ENCODE measurements at places on chromosomes 5 and 9.

GRCh38 chr5:15256485-15256884 is 243.5 kb upstream of the FBXL7 start:
- no peak for DNase-seq

- no peak for DNase-seq
Observed at GRCh38 chr5:89729623-89730301, 679.8 kb downstream of the CETN3 start.

GRCh38 chr5:127409246-127409917 is 108.1 kb upstream of the PRRC1 start:
- DNase-seq, result no peak

DNA sequence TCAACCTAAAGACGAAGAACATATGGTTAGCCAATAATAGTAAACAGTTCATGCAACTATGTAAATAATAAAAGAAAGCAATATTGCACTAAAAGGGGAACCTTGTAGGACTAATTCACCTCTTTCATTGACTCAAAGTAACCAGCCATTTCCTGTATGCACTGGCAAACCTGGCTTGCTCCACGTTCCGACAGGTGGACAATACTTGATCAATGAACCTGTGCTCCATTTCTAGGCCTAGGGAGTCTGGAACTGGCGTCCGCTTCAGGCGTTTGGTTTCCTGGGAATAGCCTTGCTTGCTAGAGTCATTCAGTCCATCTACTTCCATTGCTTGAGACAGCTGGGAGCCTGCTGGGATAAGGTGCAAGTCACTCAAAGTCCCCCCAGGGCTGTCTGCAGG is 41.6 kb downstream of the PTAR1 start:
- DNase-seq, result no peak

GRCh38 chr9:110687497-110687896 is 18.9 kb downstream of the MUSK start:
- no peak for DNase-seq

DNA sequence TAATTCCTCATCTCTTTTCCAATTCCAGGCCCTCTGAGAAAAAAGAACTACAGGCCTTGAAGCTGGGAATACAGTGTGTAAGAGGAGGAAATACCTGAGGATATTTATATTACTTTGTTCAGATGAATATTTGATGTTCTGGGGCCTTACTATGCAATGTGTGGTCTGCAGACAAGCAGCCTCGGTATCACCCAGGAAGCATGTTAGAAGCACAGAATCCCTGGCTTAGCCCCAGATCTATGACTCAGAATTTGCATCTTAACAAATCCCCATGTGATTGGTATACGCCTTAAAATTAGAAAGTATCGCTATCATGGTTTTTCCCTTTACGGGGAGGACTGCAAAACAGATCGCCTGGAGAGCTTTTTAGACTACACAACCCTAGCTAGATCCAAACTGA is 121.0 kb downstream of the JAKMIP2 start:
- no peak for DNase-seq

- no peak for DNase-seq
Observed at GRCh38 chr9:126794441-126794840, 10.4 kb upstream of the ZBTB43 start.

DNA sequence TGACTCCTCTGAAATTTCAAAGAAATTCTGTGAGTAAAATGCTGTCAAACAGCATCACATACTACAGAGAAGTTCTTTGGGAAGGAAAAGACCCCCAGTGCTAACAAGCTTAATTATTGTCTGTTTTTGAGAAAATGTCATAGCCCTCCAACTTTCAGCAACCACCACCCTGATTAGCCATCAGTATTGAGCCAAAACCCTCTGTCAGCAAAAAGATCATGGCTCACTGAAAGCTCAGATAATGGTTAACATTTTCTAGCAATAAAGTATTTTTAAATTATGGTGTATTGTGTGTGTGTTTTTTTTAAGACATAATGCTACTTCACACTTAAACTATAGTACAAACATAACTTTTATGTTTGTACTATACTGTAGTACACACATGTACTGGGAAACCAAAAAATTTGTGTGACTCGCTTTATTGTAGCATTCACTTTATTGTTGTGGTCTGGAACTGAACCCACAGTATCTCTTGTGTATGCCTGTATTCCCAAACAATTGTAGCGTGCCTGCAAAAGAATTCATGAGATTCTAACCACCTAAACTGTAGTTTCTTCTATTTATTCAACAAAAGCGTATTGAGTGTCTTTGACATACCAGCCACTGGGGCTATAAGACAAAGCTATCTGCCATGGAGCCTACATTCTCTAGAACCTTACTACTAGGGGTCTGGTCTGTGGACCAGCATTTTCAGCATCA is 31.6 kb downstream of the TLE4 start:
- no peak for DNase-seq

GRCh38 chr5:31347552-31347905 is 154.0 kb downstream of the CDH6 start:
- no peak for DNase-seq

GRCh38 chr5:56290378-56291078 is 57.4 kb upstream of the ANKRD55 start:
- no peak for DNase-seq

- DNase-seq, result no peak
Observed at GRCh38 chr9:15505921-15506320, 4.8 kb downstream of the PSIP1 start.

DNA sequence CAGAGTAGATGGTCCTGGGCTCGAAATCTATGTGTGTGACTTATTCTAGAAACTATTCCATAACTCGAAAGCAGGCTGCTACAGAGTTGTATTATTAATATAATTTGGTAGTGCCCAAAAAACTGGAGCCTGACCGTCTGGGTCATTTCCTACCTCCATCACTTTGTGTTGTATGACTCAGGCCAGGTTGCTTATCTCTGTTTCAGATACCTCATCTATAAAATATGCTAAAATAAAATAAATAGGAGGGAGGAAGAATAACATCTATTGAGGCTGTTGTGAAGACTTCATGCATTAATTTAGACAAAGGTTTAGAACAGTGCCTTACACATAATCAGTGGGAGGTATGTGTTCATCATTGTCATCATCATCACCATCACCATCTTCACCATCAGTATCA is 57.7 kb downstream of the PDE4D start:
- no peak for DNase-seq

DNA sequence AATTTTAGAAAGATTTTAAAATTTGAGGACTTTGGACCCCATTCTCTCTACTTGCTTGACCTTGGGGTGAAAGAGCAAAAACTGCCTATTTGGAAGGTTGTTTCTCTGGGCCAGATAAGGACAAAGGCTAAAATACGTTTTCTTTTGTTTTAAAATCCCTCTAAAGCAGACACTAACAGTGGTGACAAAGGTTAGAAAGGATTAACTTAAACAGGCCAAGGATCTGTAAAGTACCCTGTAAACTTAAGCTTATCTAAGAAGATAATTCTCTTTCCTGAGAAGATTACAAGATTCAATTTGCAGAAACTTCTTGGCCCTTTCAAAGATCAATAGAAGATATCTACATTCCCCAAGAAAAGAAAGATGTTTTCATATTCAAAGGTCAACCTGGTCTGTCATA is 12.1 kb downstream of the TRPM6 start:
- DNase-seq, result no peak

DNA sequence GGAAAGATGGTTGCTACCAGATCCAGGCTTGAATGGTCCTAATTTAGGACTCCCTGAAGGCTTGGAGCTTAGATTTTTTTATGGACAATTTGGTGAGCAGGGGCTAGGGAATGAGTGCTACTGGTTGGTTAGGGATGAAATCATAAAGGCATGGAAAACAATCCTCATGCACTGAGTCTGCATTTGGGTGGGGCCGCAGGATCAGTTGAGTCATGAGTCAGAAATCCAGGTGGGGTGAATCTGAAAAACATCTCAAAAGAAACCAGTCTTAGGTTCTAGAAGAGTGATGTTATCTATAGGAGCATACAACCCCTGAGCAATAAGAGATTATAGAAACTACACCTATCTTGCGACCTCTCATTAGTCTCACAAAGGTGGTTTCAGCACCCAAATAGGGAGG is 300.0 kb downstream of the KIF4B start:
- DNase-seq, result no peak

DNA sequence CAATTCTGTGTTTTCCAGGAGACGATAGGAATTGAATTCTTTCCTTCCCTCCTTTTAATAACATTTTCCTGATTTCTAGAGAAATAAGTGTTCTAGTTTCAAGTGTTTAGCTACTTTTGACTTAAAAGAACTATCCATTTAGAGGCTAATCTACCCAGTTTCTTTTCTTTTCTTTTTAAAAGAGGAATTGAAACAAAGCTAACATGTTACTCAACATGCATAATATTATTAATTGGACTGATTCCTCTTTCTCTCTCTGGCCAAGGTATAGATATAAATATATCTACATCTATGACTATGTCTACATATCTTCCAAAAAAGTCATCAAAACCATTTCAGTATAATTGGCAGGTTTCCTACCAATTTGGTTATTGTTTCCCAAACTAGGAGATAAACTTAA is 309.8 kb downstream of the TRPM3 start:
- no peak for DNase-seq

DNA sequence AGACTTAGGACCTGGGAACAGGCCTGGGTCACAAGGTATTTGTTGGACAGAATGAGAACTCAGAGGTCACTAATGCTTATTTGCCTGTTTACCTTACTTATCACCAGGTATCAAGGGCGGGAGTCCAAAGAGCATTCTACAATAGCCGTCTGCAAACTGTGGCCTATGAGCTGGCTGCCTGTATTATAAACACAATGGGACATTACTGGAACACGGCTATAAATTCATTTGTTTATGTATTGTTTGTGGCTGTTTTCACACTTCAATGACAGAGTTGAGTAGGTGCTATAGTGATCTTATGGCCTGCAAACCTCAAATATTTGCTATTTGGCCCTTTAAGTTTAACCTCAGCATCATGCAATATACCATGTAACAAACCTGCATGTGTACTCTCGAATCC is 76.6 kb upstream of the ASTN2 start:
- DNase-seq, result no peak

DNA sequence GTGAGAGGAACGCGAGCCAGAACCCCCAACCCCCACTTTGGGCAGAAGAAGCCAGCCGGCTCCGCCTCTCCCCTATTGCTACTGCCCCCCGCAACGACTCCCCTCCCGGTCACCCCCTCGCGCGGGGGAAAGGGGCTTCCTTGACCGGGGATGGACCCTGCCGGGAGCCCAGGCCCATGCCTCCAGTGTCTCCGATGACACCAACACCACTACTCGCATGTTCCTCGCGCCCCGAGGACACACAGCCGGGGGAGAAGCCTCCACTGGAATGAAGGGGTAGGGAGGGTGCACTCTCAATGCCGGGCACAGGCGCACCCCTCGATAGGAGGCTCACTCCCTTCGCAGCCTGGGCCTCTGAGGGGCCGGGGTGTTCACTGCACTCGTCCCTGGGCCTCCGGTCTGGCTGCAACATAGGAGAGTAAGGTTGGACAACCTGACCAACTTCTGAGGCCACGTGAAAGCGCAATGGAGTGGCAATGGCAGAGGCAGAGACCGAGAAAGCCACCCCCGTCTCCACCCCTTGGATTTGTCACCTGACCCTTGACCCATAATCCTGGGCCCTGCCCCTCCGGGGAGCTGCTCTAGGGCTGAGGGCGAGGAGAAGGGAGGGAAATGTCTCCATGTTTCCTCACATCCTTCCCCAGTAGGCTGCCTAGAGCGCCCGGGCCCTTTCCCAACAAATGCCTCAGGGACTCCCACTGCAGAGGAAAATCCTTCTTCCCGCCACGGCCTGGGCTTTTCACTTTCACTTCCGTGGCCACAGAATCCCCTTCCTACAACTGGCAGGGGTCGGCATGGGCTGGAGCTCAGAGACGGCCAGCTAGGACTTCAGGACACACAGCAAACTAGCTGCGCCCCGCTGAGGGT is 1.1 kb upstream of the CNTFR start:
- no peak for DNase-seq

DNA sequence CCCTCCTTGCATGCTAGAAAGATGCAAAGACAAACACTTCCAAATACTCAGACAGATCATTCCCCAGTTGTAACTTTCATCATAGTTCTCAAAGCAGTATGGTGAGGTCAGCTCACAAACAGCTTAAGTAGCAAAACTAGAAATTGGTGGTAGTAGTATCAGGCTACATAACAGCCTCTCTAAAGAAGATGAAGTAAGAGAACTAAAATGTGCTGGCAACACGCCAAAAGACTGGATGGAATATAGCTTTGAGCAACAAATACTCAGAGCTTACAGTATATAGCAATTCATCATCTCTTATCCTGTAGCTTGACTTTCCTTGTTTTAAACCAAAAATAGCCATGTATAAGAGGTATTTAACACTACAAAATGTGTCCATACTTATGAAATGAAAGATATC is 7.5 kb downstream of the PFDN1 start:
- DNase-seq, result no peak

DNA sequence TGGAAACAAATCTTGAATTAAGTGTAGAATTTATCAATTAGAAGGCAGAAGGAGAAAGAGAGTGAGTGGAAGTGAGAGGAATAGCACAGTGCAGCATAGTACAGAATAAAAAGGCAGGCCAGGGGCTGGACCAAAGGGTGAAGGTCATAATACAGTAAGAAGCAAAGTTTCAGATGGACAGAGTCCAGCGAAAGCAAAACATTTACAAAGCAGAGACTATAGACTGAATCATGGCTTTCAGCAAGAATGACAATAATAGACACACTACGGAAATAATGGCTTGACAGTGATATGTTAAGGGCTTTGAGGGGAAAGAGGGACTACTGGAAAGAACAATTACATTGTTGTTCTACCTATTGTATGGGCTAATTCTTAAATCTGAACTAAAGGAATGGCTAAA is 249.0 kb upstream of the CHD1 start:
- DNase-seq, result no peak

GRCh38 chr9:131800366-131800765 is 60.5 kb upstream of the RAPGEF1 start:
- no peak for DNase-seq

DNA sequence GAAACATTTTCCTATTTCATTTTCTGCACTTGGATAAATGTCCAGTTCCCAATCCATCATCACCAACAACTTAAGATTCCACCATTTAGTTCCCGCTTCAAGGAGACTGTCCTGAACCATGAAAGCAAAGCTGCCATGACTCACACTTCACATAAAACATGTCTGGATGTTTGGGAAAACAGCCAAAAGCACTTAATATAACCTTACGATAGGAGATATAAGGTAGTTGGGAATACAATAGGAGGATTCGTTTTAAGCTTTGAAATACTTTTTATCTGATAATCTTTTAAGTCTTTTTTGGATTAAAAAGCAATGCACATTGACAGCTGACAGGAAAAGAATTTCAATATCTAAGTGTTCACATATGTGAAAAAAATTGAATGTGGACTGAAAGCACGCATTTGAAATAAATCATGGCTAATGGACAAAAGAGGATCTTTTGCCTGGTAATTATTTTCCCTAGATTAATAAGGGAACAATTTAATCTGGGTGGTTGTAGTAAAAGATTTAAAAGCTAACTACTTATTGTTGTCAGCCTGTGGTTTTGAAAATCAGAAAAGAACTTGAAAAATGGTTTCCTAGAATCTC is 17.3 kb upstream of the TGFBI start:
- DNase-seq, result no peak

- no peak for DNase-seq
Observed at GRCh38 chr5:139283252-139284166, 10.0 kb upstream of the MATR3 start.

- DNase-seq, result no peak
Observed at GRCh38 chr9:136513191-136513590, 30.4 kb upstream of the SEC16A start.
